Stimulated activated CD4-positive, alpha-beta T cell treated with anti-CD3 and anti-CD28 coated beads, TNF-alpha, amount 100 ng/mL, for 48 hours (primary cell): ENCODE measurements at places on chromosomes 2 and 18.

- no peak for DNase-seq
These were observed 705.1 kb upstream of the GCFC2 start for GRCh38 chr2:76415821-76416220.

- DNase-seq: no peak
These were observed 67.0 kb downstream of the ZEB2 start for GRCh38 chr2:144452989-144453336.

DNA sequence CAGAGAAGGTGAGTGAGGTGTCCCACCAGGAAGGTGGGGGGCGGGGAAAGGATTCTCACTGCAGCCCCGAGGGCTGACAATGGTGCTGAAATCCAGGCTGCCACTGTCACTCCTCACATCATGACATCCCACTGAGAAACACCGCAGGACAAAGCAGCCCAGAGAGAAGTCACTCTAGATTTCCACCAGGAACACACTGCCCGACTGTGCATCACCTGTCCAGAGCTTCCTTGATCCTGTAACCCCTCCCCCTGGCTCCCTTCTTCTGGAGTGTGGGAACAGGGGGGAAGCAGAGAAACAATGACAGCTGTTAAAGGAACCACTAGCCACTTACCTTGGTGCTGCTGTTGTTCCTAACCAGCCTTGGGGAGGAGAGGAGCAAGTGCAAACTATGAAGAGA is 69.9 kb downstream of the MRO start:
- DNase-seq: no peak

DNA sequence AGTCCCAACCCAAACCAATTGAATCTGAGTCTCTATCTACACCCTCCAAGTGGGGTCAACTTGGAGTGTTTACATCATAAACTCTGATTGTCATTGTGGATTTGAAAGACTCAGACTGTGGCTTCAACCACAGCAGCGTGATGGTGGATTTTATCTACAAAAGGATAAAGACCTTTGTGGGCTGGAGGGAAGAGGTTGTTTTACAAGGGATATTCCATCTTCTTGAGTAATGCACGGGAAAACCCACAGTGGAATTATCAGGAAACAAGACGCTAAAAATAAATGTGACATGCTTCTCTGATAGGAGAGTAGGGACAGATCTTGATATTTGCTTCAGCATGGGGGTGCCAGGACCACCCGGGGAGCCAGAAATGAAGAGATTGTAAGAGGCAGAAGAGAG is 93.5 kb downstream of the LPIN1 start:
- no peak for DNase-seq

GRCh38 chr2:14901737-14902136 is 269.2 kb downstream of the LRATD1 start:
- DNase-seq: no peak

DNA sequence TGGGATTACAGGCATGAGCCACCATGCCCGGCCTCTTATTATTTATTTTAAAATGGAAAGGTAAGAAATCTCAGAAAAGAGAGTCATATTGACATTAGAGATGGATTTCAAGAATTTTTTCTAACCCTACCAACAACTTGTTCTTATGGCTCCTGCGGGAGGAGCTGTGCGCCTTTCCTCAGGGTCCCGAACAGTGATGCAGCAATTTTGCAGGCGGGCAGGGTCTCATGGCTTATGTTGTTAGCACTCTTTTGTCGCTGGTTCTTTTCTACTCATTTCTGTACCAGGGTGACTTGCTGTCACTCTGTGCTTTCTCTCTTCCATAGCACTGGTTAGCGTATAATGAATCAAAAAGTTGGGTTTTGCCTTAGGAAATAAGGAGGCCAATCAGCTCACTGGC is 148.8 kb upstream of the DLGAP1 start:
- DNase-seq: no peak

- no peak for DNase-seq
These were observed 101.3 kb upstream of the SOX11 start for GRCh38 chr2:5590886-5591285.

GRCh38 chr18:60215432-60215831 is 157.1 kb downstream of the MC4R start:
- no peak for DNase-seq

DNA sequence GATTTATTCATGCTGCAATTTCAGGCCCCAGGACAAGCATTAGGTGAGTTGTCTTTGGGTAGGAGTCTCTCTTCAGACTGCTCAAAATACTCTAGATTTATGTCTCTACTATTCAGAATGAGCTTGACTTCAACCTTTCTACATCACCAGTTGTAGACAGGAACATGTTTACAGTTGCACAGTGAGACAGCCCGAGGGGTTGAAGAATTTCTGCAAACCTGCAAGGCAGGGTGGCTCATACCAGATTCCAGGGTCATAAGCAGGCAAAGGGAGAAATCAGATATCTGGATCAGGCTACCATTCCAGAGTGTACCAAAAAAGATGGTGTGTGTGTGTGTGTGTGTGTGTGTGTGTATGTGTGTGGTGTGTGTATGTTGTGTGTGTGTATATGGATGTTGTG is 112.4 kb downstream of the SPP2 start:
- no peak for DNase-seq

- DNase-seq: no peak
These were observed 1.5 kb downstream of the EPAS1 start for GRCh38 chr2:46298522-46299353.

DNA sequence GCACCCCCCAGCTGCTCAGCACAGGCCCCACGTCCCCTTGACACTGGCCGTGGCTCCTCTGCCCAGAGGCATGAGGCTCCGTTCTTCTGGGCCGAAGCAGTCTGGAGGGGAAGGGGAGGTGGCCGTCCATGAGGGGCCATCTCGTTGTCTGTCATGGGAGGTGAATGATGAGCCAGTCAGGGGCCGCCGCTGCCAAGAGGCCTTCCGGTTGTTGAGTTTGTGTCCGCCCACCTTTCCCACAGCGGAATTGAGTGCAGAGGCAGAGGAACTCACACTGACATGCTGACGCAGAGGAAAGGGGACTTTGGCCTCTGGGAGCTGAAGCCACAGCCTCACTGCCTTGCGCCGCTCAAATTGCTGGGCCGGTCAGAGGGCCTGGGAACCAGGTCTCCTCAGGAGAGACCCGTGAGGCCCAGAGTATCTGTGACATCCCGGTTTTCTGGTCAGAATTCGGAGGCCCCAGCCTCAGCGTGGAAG is 268.4 kb downstream of the ATAD2B start:
- no peak for DNase-seq

- DNase-seq: no peak
These were observed 616.6 kb downstream of the ZEB2 start for GRCh38 chr2:143903172-143903856.

DNA sequence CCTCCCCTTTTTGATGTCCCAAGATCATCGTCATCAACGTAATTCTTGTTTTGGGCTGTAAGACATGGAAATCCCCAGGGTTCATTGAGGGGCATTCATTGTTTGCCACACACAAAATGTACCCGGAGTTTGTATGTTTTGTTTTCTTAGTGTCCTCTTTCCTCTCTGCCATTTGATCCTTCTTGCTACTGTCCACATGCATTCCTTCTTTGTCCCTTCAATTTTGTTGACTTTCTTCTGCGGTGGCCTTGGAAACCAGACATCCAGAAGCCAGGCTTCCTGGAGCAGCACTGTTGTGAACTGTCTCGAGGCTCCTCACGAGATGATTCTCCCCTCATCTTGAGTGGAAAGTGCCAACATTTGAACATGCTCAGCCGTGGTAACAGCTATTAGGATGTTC is 24.8 kb downstream of the IGFBP2 start:
- DNase-seq: no peak

- DNase-seq: peak; percentile 16
These were observed 182.7 kb downstream of the RPIA start for GRCh38 chr2:88874063-88874657.

DNA sequence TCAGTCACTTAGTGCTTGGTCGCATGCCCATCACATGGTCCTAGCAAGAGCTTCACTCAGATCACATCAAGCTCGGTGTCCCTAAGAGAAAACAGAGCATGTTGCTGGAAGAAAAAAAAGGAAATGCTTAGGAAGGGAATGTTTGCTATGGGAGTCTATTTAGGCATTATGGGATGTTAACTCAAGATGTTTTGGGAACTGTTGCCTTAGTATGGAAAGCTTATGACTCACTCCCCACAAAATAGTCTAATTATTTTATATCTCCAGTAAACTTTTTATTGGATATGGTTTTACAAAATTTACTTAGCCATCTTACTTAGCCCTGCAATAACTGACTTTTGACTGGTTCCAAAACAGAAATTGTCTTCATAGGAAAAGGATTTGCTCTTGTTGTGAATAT is 439.5 kb upstream of the ZEB2 start:
- no peak for DNase-seq

DNA sequence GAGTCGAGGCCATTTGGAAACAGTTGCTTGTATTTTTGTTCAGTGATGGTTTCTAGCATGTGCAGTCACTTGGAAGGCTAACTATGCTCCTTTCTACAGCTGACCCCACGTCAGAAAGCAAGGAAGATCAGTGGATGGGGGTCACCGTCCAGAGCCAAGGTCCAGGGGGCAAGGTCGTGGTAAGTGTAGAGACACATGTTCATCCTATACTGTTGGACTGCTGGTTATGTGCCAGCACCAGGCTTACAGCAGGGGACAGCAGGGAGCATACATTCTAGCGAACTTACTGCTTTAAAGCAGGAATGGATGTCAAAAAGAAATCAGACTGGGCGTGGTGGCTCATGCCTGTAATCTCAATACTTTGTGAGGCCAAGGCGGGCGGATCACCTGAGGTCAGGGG is 40.0 kb downstream of the ITGA6 start:
- DNase-seq: no peak

DNA sequence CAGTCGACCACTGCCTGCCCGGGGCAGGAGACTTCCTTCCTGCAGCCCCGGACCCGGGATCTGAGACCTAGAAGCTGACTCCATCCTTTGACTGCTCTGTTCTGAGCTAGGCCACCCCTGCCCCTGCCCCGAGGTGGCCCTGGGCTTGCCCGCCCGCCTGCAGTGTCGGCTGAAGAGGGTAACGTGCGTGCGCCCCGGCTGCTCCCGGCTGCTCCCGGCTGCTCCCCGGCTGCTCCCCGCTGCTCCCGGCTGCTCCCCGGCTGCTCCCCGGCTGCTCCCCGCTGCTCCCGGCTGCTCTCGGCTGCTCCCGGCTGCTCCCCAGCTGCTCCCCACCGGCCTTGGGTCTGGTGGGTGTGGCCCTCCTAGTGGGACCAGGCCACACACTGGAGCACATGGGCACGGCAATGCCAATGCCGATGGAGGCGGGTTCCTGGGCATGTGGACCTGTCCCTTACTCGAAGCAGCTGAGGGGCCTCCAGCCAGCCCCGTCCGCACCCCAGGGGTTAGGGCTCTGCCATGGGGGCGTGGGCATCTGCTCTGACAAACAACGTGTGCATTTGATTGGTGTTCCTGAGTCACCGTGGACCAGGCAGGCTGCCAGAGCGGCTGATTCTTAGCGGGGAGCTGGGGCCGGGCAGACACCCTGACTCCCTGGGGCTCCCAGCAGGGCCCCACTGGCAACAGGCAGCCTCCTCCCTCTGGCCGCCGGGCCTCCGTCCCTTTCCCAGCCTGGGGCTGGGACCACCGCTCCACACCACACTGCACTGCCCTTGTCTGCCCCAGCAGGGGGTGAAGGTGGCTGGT is 2.0 kb upstream of the GAL3ST2 start:
- DNase-seq: no peak

- no peak for DNase-seq
These were observed 100.0 kb downstream of the COLEC12 start for GRCh38 chr18:400456-400855.

DNA sequence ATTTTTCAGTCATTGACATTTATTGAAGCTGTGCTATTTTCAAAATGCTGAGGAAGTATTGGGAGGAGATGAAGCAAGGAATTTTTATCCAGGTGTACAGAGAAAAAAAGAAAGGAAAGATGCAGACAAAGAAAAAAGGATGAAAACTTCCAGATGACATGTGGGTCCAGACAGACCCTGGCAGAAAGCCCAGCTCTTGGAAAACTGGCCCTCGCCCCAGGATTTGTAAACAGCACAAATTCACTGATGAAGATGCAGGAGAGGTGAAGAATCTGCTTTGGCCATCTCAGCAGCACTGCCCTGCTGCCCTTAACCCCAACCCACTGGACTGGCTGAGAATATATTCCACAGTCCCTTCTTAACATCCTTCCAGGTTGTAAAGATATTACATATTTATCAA is 12.5 kb downstream of the TACR1 start:
- DNase-seq: no peak

GRCh38 chr18:396251-396555 is 104.3 kb downstream of the COLEC12 start:
- no peak for DNase-seq

DNA sequence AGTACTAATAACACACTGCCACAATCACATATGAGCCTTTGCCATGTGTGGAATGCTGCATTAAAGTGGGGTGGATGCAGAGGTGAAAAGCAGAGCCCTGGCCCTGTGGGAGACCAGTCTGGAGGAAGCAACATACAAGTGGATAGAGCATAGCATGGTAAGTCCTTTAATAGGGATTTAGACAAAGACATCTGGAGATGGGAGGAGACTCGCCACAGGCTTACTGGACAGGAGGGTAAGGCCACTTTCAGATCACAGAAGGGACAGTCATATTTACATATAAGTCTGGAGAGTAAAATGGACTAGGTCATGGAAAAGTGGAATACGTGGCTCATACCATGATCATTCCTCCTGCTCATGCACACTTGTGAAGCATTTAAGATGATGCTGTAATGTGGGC is 84.3 kb downstream of the PPP1R1C start:
- DNase-seq: no peak

DNA sequence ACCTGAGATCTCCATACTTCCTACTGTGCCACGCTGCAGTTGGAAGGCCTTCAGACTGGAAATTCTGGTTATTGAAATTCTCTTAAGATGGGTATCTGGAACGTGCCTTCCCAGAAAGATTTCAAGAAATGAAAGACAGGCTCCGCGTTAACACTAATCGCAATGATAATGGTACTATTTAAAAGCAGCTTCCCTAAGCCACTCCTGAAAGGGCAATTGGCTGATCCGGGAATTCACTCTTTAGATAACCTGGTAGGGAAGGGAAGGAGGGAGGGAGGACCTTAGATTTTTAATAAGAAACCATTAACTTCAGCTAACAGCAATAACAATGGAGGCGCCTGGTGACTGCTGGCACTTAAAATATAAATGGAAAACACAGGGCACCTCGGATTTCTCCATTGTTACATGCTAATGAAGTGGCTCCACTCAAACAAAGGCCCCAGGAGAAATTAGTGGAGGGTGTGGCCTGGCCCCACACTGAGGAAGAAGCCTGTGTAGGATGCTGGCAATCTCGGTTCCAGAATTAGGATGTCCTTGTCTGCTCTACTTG is 22.5 kb upstream of the MTA3 start:
- DNase-seq: no peak

- DNase-seq: no peak
These were observed 6.1 kb upstream of the NR4A2 start for GRCh38 chr2:156338578-156338977.

GRCh38 chr18:36355511-36355910 is 58.0 kb downstream of the FHOD3 start:
- DNase-seq: no peak
